Head of caudate nucleus (tissue), 42 donors: ENCODE measurements at places on chromosomes 2 and 18.
A peak's percentile ranks its signal among the peaks of the same experiment; 100 is the strongest.

DNA sequence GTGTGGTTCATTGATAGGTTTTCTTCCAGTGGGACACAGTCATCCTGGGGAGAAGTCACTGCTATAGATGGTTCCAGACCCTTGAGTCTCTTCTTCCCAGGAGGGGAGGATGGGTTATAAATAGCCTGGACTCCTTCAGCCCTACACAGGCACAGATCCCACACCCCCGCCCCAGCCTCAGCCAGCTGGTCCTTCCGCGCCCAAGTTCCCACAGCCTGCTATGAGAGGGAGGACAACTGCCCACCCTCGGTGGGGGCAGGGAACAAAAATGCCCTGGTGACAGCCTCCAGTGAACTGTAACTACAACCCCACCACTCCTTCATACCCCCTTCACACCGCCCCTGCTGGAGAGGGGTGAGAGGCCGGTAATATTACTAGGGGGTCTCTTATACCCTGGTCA, 3.2 kb downstream of the ZBTB7C start:
- no peak for DNase-seq

DNA sequence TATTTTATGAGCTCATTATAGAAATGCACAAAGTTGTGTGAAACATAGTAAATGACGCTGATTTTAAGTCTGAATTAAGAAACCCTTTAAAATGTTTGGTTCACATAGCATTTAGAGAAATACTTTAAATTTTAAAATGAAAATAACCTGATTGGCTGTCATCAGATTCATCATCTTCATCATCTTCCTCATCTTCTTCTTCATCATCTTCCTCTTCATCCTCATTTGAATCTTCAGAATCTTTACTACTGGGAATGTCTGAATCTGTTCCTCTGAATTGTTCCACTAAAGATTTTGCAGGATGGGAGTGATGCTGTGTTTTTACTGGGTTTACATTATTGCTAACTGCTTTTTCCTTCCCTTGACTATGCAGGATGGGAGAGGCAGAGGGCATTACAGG, 146.1 kb upstream of the WDSUB1 start:
- no peak for DNase-seq

DNA sequence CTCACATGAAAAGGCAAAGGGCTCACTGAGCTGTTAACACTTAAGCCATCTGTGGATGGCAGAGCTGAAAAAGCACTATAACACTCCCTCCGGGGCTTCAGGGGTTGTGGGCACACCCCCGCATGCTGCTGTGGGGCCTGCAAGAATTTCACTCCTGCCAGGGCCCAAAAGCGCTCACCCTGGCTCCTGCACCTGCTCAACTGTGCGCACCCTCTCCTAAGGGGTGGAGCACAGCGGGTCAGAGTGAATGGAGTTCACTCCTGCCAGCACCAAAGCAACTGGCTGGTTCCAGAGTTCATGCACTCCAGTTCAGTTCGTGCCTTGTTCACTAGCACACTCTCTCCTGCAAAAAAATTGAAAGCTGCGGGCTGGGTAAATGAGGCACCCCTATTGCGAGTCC, 814.2 kb upstream of the SLC39A10 start:
- DNase-seq, result no peak

DNA sequence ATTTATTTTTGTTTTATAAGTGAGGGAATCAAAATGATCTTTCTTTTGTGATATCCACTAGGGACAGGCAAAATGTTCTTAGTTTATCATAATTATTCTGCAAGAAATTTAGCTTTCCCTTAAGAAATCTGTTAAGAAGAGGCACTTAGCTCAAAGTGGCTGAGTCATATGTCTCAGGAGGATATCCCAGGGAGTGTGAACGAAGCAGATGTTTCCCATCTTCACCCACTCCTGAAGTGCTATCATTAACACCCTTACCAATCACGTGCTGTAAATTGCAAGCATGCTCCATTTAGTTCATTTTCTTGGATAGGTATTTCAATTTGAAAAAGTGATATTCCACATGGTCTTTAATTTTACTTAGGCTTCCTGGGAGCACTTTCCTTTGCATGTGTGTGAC, 774.3 kb upstream of the TMEFF2 start:
- no peak for DNase-seq

DNA sequence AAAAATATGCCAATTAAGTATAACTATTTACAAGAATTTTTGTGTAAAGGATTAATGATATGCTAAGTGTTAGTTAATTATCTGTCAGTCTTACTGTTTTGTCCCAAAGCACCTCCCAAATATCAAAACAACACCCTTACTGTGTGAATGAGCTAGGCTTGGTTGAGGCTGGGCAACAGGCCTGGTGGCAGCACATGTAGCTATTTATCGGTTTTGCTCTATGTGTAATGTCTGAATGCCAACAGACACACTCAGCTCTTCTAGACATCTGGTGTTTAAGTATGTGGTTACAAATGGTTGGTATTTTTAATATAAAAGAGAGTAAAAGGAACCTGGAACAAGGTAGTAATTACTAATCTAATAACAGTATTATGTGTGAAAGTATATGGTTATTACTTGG, 175.3 kb downstream of the RAB3GAP1 start:
- DNase-seq, result no peak

DNA sequence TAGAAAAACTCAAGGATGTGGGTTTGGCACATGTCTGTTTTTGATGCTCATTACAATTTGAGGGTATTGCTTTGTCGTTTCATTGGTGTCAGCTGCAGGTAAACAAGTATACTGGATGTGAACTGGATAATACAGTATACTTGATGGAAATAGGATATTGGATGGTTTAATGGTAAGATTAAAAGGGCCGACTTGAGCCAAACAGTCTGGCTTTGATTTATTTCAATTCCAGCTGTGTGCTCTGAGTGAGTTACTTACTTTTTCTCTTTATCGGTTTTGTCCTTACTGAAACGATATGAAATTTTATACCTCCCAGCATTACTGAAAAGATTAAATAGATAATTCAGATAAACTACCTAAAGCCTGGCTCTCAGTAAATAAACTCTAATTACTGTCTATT, 227.6 kb downstream of the ASXL3 start:
- DNase-seq, result no peak

DNA sequence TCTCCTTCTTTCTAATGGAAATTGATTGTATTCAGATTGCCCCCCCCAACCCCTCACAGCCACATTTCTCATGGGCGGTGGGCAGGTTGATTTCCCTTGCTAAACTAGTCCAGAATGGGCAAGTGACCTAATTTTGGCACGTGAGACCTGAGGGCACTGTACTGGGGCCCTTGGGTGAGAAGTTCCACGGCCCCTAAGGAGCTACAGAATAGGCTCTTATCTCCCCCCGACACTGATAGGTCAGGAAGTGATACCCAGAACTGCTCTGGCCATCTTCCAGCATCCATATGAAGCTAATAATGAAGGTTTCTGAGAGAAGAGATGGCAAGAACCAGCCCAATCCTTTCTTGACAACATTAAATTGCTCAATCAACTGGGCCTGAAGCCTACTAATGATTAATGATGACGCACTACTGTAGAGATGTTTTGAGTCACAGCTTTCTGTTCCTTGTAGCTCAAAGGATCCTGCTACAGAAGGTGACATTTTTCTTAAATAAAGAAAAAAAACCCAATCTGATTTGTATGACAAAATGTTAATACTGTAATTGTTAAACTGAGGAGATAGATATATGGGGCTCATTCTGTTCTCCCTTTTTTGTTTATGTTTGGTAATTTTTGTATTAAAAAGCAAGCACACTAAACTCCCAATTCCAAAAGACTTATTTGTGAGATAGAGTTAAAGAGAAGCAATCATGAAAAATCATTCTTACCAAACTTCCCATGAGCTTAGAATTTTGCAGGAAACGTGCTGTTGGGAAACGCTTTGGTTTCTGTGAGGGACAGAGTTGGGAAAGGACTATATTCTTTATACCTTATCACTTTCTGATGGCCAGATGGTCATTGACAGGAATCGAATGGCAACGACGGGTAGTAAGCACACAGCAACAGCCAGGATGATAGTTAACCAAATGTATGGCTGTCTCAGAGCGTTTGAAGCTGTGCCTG, 28.2 kb upstream of the NARS1 start:
- DNase-seq, result no peak

- peak; percentile 48 for DNase-seq
Observed at GRCh38 chr2:96856776-96857666, 795 bp downstream of the ANKRD39 start.

DNA sequence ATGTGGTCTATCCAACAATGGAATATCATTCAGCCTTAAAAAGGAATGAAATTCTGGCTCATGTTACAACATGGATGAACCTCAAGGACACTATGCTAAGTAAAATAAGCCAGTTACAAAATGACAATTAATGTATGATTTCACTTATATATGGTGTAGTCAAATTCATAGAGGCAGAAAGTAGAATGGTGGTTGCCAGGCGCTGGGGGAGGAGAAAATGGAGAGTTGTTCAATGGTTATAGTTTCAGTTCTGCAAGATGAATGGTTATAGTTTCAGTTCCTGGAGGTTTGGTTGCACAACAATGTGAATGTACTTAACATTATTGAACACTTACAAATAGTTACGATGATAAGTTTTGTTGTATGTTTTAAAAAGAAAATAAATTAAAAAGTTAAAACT, 79.2 kb upstream of the IL1R2 start:
- DNase-seq, result no peak

- no peak for DNase-seq
Observed at GRCh38 chr2:145685383-145686050, 1165.6 kb upstream of the ZEB2 start.

DNA sequence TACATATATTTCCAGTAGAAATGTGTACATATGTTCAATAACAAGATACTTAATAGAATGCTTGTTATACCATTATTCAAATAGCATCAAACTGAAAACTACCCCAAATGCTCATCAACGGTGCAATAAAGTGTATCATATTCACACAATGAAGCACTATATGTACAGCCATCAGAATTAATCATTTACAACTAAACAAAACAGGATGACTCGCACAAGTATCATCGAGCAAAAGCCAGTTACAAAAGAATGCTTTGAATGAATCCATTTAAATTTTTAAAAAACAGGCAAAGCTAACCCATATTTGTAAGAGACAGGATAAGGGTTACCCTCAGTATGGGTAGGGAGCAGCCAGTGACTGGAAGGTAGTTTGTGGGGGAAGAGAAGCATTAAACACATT, 132.8 kb upstream of the PDE1A start:
- DNase-seq, result no peak

DNA sequence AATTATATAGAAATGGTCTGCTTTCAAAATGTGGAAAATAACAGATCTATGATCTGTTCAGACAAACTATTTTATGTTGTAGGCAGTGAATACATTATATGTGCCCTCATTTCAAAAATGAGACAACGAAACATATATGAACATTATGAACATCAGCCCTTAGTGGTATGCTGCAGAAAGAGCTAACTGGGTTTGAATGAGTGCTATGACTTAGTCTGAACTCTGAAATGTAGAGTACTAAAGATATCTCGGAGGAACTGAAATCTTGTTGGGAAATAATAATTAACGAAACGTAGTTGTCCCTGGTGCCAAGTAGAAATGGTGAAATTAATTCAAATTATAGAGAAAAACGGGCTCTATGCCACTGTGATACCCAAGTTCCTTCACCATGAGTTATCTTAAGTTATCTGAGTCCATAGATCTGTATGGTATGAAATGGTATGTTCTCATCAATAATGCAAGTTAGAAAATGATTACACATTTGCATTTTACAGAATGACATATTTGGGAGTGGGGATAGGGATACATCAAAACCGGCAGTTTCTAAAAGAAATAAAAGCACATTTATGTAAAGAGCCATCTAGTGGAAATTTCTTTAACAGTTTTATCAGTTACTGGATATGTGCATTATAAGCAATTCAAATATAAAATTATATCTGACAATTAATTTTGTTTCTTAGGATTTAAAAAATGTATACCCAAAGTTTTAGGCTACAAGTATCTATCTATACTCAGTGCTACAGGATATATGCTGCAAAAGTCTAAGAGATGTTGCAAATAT, 26.7 kb downstream of the STARD6 start:
- no peak for DNase-seq

DNA sequence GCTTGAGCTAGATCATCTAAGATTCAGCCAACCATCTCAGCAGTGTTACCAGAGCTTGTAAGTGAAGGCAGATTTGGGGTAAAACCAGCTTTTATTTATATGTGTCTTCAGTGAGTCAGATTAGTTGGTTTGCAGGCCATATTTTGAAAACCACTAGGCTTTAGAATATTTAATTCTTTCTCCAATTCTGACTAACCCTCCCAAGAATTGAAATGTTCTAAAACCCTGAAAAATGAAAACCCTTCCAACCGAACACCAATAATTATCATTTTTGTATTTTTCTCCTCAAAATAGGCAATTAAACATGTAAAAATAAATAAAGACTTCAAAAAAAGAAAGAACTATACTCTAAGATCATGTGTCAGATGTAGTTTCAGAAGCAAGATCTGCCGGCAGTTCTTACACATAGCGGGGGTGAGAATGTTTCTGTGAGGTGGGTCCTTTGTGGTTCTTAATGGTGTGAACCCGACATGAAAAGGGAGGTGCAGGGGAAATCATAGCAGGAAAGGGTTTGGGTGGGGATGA, 14.2 kb downstream of the PLEK start:
- DNase-seq, result no peak
